ENCODE measurements at places on chromosomes 7 and 10.

DNA sequence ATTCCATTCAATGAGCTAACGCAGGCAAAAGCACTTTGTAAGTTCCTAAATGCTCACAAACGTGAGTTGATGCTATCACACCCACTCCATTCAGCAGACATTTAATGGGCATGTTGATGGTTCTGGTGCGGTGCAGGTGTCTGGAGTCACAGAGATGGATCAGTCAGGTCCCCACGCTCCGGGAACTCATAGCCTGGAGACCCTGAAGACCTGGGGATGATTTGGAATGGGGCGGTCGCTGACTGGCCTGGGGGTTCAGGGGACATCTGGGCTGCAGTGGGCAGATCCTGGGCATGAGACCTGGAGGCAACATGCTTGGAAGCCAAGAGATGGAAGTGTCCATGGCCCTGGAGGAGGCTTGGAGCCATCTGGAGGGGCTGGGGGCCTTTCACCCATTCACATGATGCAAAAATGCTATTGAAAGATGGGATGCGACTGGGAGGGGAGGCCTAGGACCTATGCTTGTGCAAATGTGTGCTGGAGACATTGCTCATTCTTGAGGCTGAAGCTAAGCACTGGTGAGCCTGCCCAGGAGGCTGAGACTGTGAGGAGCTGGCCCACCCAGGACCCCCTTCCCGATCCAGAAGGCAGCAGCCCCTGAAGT lies 522.6 kb downstream of the GLRX3 start:
- DNase-seq: no peak

GRCh38 chr7:153832160-153832559 lies 220.0 kb upstream of the DPP6 start:
- DNase-seq: no peak

DNA sequence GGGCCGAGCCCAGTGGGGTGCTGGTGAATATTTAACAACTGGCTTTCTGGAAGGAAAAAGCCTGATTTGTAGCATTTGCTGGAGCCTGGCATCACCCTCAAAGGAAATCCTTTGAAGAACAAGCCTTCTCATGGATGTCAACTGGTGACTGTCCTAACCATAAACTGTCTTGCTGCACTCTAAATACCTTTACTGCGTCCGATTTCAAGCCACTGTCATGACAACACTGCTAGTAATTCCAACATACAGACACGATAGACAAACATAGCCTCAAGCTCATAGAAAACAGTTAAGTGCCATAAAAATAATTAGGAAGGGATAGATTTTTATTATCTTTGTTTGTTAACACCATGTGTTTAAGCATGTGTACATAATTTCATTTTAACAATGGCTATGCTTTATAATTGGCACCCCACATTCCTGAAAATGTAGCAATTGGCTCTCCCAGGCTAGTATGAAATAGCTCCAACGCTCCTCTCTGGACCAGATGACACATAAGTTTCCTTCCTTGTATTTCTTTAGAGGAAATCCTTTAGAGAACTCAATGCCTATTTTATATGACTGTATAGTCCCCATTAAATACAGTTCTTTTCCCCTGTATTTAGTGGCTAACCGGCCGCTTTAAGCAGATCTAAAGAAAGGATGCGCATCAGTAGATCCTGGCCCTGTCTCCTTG lies 273.4 kb downstream of the PRPF18 start:
- no peak for DNase-seq

DNA sequence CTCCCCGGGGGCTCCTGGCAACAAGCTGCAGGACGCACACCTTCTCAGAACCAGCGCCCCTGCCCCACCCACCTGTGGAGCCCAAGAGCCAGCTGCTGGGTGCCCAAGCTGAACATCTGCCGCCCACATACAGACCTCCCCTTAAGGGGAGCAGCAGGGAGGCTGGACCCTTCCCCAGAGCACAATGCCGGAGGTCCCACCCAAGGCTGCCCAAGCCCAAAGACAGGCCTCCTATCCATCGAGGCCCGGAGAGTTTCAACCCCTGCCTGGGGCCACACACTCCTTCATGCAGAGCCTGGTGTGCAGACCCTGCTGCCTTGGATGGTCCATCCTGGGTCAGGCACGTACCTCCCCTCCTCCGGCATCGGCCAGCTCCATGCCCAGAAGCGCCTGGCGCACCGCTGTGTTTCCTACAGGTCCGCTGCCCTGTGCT lies 48.7 kb downstream of the VIPR2 start:
- peak; percentile 46 for DNase-seq

GRCh38 chr10:7417103-7417623 lies 6.3 kb upstream of the SFMBT2 start:
- no peak for DNase-seq

DNA sequence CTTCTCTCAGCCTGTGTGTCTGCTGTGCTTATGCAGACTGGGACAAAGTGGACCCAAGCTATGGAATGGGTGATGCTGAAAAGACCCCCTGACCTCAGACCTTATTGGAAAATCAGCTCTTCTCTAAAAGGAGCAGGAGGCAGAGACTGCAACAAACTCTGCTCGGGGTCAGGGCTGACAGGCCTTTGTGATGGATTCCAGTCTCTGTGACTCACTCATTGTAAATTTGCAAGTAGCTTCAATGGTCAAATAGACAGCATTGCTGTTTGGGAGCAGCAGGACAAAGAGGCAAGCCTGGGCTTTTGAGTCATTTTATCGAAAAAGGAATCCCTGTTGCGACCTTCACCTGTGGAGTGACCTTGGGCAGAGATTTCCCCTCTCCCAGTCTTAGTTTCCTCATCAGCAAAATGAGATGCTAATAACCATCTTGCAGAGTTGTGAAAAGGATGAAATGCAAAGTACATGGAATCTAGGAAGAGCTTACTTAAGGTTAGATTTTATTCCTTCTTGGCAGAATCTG lies 26.1 kb upstream of the GPR26 start:
- no peak for DNase-seq

DNA sequence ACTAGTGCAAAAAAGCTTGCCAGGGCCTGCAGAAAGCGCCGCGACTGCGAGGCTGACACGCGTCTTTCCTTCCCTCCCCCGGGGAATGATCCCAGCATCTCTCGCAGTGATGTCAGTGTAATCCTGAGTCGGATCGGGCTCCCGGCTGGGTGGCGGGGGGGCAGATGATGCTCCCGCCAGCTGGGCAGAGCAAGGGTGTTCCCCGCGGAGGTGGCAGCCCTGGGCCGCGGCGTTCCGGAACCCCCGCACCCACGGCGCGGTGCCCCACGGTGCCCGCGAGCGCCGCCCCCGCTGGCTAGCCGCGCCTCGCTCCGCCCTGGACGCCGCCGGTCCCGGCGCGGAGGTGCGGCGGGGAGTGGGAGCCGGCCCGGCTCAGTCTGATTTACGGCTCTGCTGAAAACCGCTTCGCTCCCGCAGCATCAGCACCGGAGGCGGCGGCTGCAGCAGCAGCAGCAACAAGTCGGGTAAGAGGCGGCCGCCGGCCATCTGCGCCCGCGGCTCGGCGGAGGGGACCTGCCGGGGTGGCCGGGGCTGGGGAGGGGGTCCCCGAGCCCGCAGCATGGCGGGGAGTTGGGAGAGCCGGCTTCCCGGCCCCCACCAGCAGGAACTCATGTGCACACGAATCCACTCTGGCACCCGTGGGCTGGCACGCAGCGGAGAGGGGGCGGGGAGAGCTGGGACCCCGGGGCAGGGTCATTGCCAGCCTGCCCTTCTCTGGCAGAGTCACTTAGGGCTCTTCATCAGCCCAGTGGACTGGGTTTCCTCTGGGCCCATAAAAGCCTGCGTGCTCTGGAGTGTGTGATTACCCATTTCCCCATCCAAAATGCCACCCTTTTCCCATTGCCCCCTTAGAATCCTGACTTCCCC lies at the start of gene ZNF365:
Gene ZNF365, plus strand, starts transcription at position 375 of the 867 bp plus-strand sequence. CDS start 1,825 bp downstream, outside the sequence.
- DNase-seq: peak; percentile 36

DNA sequence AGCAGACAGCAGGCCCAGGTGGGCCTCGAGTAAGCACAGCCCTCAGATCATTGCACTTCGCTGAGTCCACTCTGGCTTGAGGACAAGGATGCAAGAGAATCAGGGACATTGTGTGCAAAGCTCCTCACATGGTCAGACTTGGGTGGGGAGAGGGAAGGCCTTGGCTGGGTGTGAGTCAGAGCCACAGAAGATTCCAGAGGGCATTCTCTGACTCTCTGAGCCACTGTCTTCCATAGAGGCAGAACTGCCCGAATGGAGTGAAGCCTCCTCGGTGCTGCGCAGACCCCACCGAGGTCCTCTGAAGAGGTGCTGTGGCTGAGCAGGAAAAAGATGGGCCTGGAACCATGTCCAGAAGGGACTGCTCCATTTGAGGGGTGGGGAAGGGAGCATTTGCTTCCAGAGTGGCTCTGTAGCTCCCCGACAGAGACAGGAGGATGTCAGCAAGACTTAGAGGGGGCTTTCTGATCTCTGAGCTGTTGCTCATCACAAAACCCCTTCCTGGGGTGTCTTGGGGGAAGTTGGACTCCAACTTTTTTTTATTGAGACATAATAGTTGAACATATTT lies 120.8 kb downstream of the PTPN20 start:
- no peak for DNase-seq

DNA sequence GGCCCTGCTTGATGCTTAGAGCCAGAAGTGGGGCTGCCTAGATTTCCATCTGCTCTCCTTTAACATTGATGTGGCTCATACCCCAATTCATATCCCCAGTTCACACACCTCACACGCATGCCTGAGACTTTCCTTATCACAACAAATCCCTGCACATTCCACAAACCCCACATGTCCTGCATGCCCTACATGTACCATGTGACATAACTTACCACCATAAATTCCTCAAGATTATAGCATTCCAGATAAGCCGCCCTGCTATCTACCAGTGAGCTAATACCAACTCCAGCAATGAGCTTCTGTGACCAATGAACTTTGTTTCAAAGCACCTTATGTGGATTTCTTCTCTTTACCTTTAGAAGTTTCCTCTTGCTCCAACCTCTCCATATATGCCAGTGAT lies 104.7 kb upstream of the RAB11FIP2 start:
- DNase-seq: no peak

GRCh38 chr10:824946-825345 lies 106.6 kb downstream of the LARP4B start:
- no peak for DNase-seq

- no peak for DNase-seq
These were observed 19.2 kb upstream of the TTYH3 start for GRCh38 chr7:2612445-2613097.

GRCh38 chr7:31958226-31958625 lies 112.0 kb downstream of the PDE1C start:
- DNase-seq: no peak

DNA sequence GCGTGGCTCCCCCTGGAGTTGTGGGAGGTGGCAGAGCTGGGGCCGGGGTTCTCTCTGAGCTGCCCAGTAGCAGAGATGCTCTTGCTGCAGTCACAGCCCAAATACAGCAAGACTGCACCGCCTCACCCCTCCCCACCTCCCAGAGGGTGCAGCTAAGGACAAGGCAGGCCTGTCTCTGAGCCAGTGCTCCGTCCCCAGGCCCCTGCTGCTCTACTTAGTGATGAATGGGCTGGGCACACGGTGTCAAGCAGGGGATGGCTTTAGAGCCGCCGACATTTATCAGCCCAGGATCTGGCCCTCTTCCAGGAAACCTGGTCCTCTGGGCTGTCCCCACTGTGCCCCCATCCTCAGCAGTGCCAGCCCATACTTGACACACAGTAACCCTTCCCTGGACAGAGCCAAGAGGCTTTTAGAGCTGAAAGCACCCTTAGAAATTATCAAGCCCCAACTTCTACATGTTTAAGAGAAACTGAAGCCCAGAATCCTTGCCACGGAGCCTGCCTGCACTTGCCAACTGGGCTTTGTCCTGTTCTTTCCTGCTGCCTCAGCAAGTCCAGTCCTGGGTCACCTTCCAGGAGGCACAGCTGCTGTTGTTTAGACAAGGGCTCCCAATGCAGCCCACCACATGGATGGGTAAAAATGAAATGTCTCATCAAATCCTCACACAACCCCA lies 137.1 kb upstream of the UNC5B start:
- peak; percentile 64 for DNase-seq

- no peak for DNase-seq
These were observed 69.2 kb downstream of the SDK1 start for GRCh38 chr7:3370068-3370830.

DNA sequence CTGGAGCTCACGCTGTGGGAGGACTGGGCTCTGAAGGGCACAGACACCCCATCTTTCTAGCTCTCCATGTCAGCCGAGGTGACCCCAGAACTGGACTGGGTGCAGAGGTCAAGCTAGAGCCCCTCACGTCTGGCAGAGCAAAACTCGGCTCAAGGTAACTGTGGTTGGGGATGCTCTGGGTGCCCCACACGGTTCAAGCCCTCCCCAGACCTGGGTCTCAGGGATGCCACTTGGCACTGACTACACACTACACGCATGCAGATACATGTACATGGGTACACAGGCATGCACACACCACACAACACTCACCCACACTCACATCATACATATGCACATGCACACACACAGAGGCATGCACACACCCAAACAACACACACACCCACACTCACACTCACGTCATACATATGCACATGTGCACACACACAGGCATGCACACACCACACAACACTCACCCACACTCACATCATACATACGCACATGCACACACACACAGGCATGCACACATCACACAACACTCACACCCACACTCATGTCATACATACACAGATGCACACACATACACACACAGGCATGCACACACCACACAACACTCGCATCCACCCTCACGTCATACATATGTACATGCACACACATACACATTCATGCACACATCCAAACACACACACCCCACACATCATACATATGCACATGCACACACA lies 219.3 kb downstream of the DNAJB6 start:
- DNase-seq: peak; percentile 6

GRCh38 chr10:67924136-67924535 lies 39.7 kb downstream of the SIRT1 start:
- no peak for DNase-seq

DNA sequence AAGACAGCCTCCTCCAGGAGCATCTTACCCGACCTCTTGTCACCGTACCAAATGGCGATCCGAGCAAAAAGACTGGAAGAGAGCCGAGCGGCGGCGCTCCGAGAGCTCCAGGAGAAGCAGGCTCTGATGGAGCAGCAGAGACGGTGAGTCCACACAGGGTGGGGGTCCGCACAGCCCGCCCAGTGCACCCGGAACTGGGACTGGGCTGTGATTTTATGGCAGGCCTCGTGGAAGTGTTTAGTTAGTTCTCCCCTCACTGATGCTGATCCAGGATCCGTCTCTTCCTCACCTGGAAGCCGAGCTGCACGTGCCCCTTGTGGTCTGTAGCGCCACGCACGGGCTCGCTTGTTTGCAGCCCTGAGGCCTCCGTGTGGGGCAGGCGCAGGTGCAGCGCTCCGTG lies 19.6 kb downstream of the LRRC27 start:
- DNase-seq: peak; percentile 11

GRCh38 chr7:101159696-101160674 lies 5.4 kb downstream of the VGF start:
- DNase-seq: no peak

- DNase-seq: peak; percentile 82
These were observed 69.0 kb downstream of the TNRC18 start for GRCh38 chr7:5354460-5355232.

DNA sequence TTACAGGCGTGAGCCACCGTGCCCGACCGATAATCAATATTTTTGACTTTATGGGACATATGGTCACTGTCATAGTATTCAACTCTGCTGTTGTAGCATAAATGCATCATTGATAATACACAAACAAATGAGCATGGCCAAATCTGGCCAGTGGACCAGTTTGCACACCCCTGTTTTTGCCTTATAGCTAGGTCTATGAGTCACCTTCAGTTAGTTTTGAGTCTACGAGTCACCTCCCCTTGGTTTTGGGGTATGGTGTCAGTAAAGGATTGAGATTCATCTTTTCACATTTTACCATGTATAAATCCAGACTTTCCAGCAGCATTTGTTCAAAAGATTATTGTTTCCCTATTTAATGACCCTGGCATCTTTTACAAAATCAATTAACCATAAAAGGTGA lies 362.5 kb upstream of the NRP1 start:
- no peak for DNase-seq

- peak; percentile 35 for DNase-seq
These were observed 71.9 kb upstream of the ADARB2 start for GRCh38 chr10:1809139-1809741.

Data from left ventricle myocardium superior (tissue), 1 donor.